ENCODE measurements at places on chromosomes 3 and 15. TPM values are rescaled to one million over a fixed set of nuclear protein-coding genes. Genes with fewer than 3 reads are reported as not detected.

C3orf85 gene
- 18.8 TPM for total RNA-seq

PLA2G4D gene
- 0.27 TPM for total RNA-seq

- no peak overlapping the region for H3K27ac ChIP-seq
- no peaks in the 10 kb centered on the region for H3K27me3 ChIP-seq
- no peak for DNase-seq
- H3K4me1 ChIP-seq, result no peaks in the 10 kb centered on the region
Observed at GRCh38 chr15:83993591-83993990, 242.0 kb upstream of the GOLGA6L4 start.

FAM162A gene
- 167 TPM for total RNA-seq

DNA sequence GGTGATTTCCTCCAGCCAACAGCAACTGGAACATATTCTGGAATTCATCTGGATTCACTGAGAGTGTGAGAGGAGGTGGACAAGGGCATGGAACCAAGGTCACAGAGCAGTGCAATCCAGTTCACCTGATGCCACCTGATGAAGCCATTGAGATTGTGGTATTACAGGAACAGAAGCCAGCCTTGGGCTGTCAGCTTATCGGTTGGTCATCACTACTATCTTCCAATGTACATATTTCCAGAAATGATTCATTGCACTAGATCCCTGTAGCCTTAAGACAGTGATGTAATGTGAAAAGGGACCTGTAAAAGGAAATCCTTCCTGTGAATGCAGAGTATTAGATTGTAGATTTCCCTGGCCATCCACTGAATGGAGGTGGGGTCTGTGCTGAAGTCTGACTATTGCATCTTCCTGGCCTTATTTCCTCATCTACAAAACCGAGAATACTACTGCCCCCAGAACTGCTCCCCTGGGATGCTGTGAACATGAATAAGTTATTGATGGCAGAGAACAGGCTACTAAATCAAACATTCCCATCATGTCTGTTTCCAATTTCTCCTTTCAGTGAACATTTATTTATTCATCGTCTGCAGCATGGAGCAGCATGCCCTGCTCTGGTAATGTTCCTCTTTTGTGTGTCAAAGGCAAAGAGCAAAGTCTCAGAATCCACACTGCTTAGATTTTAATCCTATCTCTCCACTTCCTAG, 47.4 kb upstream of the TPM1 start:
- no peak overlapping the region for H3K4me3 ChIP-seq
- H3K27ac ChIP-seq, result no peak overlapping the region
- no peak for DNase-seq
- no peaks in the 10 kb centered on the region for H3K27me3 ChIP-seq
- no peaks in the 10 kb centered on the region for H3K36me3 ChIP-seq

All from colonic mucosa (tissue), 4 donors.